ENCODE measurements at places on chromosomes 12 and 14.

GRCh38 chr14:57833323-57833722, 32.6 kb downstream of the SLC35F4 start:
- DNase-seq, result no peak

DNA sequence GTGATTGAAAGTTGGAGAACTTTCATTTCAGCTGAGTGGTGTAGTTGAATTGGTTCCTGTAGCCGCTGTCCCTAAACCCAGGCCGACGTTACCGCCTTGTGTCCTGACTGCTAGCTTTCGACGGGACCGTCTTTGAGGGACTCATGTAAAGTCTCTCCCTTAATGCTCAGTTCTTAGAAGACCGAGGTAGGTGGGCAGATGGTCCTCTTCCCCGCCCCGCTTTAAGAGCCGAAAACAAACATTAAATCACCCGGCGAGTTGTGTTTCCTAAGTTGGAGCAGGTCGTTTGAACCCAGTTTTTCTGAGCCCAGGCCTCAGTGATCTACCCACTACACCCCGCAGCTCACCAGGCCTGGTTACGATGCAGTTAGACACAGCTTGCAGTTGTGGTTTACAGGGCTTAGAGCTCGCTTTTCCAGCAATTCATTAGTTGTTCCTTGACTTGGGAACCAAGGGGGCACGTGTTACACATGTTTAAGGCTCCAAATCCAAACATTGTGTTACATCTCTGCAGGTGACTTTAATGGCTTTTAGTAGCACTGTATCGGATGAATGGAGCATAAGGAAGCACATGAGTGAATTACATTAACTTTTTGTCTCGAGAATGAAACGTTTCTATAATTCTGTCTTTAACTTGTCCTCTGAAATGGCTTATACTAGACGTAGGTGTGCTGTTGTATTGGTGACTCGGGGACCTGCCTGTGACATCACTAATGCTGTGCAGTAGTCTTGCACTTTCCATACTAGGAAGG, 790 bp downstream of the NEDD1 start:
- DNase-seq, result peak; percentile 52

DNA sequence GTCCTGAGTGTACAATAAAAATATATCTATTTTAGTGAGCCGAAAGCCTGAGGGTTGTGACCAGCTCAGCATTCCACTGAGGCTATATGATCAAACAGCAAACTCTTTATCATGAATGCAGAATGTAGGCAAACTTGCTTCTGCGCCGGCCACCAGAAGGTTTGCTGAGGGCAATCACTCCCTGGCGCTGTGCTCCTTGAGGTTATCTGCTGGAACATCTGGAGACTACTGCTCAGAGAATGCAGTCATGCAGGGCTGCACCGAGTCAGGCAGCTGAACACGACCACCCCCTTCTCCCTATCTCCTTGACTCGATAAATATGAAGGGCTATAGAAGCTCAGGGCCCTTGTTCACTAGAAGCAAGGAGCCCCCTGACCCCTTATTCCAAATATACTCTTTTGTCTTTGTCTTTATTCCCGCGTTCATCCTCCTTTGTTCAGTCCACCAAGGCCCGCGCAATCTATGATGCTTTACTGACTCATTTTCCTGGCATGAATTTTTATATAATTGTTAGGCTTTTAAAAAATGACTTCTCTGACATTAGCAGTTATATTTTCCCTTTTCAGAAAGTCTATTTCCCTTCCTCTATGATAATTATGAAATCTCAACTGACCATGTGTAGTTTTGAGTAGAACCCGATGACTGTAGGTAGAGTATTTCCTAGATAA, 1089.3 kb downstream of the SLC16A7 start:
- DNase-seq, result no peak

- DNase-seq, result no peak
Observed at GRCh38 chr12:24906141-24906540, 42.8 kb downstream of the BCAT1 start.

DNA sequence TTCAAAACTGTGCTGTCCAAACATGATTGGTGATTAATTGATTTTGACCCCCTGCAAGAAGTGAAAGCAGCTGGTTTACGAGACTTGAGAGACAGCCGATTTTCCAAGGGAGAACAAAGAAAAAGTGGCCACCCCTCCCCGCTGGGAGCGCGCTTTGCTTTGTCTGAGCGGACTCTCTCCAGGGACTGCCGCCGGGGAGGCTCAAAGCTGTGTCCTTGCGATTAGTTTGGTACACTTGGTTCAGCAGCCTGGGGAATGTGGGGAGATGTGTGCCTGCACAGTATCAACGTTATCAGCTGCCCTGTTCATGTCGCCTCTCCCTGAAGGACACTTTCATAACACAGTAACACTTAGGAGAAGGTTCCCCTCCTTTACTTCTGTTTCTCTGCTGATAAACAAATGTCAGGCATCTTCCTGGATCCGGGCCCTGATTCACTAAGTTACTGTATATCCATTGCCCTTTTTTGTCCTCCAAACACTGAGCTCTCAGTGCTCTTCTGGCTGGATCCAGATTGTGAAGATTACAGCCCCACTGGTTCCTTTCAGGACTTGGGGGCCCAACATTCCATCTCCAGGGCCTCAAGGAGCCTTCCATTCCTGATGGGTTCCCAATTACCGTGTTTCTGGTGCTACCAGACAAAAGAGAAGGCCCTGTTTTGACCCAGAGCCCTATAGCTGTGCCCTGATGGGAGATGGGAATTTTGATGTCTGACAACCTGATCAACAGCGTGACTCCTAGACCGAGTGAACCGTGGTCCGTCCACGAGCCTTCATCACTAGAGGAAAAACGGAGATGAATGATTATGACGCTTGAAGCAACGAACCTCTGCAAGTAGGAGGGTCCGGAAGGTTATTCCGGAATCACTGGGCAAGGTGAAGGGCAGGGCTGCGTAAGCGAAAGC, 31.7 kb upstream of the TUBA1C start:
- peak; percentile 71 for DNase-seq

DNA sequence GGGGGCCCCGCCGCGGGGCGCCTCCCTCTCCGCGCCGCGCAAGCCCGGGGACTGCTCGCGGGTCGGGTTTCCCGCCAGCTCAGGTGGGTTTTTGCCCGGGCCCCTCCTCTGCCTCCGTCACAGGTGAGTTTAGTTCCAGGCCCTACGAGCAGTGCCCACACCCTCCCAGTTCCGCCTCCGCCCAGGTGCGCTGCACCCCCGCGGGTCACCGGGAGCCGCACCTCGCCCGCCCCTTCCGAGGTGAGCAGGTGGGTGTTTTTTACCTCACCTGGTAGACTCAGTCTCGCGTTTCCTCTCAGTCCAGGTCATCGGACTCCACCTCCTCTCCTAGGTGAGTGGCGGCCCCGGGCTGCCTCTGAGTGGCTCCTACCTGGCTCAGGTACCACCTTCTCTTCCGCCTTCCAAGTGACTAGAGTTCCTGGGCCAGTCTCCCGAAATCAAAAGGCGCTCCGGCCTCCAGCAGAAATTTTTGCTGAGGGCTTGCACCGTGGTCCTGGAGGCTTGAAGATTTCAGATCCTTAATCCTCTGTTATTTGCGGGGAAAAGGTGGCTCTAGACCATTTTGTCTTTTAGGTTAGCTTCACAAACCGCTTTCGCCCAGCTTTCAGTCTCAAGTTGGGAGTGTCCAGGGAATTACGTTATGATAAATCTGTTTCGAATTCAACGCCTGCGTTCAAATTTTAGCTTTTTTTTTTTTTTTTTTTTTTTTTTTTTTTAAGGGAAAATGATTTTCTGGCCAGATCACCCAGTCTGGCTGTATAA, at the start of gene TMEM30B:
Gene TMEM30B, minus strand, starts transcription at position 153 of the 762 bp plus-strand sequence. CDS start 191 bp downstream, outside the sequence.
- peak; percentile 96 for DNase-seq

- no peak for DNase-seq
Observed at GRCh38 chr12:25311506-25311905, 60.8 kb upstream of the KRAS start.

GRCh38 chr12:86331457-86331856, 75.3 kb upstream of the MGAT4C start:
- no peak for DNase-seq

All from H9 (cell line).